Effector CD4-positive, alpha-beta T cell (primary cell): ENCODE measurements at places on chromosomes 13 and 19.

DNA sequence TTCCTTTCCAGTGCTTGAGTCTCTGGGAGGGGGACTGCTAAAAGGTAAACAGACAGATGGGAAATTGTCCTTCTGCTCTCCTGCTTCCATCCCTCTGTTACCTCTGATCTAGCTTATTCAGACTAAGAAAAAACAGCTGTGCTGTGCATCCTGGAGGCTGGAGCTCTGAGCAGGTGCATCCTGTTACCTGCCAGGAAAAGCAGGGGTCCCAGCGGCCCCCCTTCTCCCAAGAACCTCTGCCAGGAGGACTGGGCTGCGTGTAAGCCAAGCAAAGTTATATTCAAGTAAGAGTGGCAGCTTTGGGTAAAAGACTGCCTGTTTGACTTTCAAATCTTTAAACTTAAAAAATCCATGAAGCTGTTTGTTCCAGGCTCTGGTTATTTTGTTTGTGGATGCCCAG, 75.1 kb downstream of the C13orf42 start:
- no peak for DNase-seq

DNA sequence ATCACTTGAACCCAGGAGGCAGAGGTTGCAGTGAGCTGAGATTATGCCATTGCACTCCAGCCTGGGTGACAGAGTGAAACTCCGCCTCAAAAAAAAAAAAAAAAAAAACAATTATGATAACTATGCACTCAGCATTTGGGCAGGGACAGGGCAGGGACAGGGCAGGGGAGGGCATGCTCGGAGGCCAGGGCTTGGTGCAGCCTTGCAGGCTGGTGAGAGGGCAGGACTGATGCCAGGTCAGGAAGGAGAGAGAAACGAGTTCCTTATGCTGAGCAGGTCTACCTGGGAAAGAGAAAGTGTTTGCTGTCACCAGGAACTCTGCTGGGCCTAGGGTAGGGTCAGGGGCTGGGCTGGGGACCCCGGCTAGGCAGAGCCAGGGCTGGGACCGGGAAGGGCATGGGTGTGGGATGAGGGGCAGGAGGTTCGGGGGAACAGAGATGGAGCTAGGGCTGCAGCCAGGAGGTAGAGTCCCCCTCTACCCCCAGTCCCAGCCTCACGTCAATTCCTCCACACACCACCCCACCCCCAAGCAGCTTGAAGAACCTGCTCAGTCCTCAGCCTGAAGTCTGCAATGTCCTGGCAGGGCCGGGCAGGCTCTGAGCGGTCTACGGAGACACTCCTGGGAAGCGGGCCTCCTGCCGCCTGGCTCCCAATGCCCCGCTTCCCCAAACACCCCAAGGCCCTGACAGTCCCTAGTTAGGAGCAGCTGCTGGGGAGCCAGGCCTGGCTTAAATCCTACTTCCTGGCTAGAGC, 2.8 kb downstream of the FXYD3 start:
- DNase-seq = no peak

- no peak for DNase-seq
Measured at GRCh38 chr13:114157869-114158495, 21.1 kb upstream of the CFAP97D2 start.

DNA sequence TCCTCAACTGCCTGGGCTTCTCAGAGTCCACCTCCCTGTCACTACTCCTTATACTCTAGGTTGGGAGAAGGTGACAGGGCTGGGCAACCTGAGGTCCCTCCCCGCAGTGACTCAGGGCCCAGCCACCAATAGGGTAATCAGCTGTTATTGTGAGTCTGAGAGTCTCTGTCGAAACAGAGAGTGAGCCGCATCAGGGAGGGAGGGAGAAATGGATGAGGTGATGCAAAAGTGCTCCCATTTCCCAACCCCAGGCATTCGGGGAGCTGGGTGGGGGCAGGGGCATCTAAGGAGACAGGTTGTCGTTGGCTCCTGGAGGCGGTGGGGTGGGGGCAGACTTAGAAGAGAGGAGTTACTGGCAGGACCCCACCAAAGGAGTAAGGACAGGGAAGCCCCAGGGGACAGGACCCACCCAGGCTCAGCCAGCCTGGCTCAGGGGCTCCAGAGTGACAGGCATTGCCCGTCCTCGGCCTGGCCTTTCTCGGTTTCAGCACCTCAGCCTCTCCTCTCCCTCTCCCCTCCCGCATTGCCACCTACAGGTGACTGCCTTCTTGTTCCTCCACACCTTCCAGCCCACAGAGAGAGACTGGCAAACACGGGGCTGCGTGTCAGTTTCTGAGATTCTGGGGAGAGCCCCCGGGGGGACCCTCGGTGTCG, at the start of gene DMKN:
DMKN (minus strand) TSS at position 22 of the 654 bp plus-strand sequence. CDS start 174 bp downstream, outside the sequence.
- no peak for DNase-seq

- no peak for DNase-seq
Measured at GRCh38 chr13:79749984-79750551, 269.1 kb downstream of the NDFIP2 start.

- DNase-seq = no peak
Measured at GRCh38 chr19:44573627-44574026, 39.7 kb upstream of the IGSF23 start.

DNA sequence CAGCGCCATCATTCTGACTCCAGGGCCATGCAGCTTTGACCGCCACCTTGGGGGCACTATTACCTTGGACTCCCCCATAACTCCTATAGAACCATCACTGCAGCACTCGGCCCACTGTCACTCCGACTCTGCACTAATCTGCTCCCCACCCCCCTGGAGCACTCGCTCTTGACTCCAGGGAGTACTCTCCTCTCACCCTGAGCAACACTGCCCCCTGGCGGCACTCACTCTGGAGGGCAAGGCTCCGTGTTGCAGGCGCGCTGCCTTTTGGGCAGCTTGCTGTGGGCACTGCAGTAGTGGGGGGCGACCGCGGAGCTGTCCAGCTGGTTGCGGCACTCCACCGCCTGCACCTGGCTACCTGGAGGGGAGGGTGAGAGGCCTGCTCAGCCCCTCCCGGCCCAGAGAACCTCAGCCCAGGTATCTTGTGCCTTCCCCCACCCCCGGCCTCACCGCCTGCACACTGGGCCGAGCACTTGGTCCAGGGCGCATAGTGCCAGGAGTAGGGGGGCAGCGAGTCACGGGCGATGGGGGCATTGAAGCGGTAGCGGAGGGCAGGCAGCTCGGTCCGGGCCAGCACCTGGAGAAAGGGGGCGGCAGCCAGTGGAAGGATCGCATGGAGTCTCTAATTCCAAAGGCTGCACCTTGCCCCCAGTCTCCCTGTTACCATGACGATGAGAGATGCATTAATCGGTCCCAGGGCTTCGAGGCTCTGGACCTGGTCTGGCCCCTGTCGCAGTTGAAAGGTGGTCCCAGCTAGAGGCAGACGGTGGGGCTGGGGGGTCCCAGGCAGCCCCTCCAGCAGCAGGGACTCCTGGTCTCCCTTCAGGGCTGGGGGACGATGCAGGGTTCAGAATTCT, 8.9 kb upstream of the MYO1F start:
- peak; percentile 48 for DNase-seq

DNA sequence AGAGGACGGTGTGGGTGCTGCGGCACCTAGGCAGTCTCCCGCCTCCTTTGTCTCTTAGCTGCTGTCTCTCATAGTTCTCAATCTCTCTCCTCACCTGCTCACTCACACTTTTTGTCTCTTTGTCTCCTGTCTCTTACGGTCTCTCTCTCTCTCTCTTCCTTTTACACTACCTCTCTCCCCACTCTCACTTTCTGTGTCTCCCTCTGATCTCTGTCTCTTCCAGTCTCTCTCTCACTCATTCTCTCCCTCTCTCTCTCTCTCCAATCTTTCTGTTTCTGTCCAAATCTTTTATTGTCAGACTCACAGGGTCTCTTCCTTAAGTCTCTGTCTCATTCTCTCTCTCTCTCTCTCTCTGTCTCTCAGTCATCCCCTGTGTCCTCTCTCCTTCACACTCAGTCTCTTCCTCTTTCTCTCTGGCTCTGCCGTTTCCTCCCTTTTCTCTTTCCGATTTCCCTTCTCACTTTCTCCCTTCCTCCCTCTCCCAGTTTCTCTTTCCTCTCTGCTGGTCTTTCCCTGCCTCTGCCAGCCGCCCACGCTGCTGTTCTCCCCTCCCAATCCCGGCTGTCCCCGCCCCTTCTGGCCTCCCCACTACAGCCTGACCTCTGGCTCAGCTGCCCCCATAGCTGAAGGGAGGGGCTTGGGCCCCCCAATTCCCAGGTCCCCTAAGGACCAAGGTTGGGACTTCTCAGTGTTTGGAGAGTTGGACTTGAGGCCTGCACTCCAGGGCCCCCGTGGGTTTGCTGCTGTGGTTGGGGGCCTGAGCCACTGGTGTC, at the start of gene PLEKHA4:
PLEKHA4 (minus strand) TSS at position 504 of the 773 bp plus-strand sequence. CDS start 997 bp downstream, outside the sequence.
- no peak for DNase-seq

DNA sequence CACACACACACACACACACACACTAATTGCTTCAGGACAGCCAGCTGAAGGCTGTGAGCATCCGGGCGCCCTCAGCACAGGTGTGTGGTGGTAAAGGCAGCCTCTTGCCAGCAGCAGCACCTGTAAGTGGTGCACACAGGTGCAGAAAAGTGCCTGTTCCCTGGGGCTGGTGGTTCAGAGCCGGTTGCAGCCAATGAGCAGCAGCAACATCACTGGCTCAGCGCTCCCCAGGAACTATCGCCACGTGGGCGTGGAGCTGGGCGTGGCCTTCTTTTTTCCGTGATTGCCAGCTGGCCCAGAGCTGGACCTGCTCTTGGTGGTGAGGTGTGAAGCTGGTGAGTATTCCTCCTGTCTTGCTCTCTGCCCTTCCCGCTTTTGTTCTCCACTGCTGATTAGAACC, at the start of gene NLRP5:
NLRP5 (plus strand) TSS at position 289 of the 400 bp plus-strand sequence.
- no peak for DNase-seq

DNA sequence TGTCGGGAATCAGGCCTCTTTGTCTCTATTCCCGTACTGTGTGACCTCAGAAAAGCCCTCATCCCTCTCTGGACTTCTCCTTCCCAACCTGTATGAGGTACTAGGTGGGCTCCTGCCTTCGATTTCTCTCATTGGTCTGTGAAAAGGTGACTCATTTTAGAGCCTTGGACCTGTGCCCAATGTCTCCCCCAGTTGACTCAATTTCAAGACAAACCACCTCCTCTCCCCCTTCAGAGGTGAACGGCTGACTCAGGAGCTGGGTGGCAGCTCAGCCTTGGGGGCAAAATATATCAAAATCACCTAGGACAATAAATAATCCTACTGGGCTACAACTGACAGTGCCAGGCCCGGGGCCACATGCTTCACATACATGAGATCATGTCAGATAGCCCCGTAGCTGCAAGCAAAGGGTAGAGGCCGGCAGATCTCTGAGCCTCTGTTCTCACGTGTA, 630 bp downstream of the COQ8B start:
- peak; percentile 65 for DNase-seq

GRCh38 chr19:35404879-35405622, 34.2 kb downstream of the GPR42 start:
- DNase-seq = no peak

GRCh38 chr19:32543115-32543900, 37.7 kb upstream of the PDCD5 start:
- no peak for DNase-seq

- DNase-seq = no peak
Measured at GRCh38 chr13:98921786-98922185, 56.1 kb downstream of the DOCK9 start.

DNA sequence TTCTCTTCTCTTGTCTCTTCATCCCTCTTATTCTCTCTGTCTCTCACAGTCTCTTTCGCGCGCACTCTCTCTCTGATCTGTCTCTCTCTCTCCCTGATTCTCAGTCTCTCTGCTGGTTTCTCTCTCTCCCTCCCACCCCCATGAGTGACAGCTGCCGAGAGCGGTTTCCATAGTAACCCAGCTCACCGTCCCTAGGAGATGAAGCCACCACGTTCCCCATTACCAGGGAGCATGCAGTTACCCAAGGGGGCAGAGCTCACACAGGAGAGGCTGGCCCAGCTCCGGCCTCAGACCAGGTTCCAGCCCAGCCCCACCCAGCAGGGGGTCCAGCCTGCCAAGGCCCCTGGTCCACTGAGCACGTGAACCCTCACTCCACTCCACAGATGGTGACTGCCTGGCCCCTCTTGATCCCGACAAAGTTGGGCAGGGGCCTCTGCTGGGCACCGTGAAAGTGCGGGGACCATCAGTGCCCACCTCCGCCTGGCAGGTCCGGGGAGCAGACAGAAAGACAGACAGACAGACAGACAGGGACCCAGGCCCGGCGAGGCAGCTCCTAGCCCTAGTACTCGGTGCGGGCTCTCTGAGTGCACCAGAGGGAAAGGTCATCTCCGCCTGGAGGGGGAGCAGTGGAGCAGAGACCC, 50.6 kb downstream of the CELF5 start:
- DNase-seq = peak; percentile 47

DNA sequence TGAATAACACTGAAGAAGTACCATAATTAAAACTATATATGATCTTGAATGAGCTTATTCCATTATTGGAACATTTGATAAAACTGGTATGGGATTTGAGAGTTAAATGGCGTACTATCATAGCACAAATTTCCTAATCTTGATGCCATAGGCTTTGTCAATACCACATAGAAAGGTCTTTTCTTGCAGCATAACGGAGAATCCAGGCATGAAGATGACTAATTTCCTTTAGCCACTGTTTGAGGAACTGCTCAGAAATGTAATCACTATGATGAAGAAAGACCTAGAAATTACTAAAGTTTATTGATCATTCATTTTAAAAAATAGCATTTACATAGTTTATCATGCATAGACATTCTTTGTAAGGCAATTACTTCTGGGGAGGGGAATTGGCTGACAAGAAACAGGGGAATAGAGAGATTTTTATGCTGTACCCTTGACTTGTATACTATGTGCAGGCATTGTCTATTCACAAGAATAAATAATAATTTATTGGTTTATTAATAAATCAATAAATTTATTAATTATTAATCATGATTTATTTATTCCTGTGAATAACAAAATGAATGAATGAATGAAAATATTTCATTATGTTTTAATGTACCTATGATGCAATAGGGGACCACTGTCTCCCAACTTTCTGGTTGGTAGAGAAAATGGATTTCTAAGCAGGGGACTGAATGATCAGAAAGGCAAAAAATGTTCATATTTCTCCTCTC, 2676.6 kb downstream of the PCDH9 start:
- no peak for DNase-seq

GRCh38 chr13:97498419-97498818, 64.5 kb downstream of the RAP2A start:
- no peak for DNase-seq

GRCh38 chr13:95462801-95463200, 89.7 kb upstream of the CLDN10 start:
- DNase-seq = no peak

- DNase-seq = no peak
Measured at GRCh38 chr13:114067381-114067885, 65.0 kb downstream of the RASA3 start.

GRCh38 chr19:2503521-2504109, 27.7 kb downstream of the GADD45B start:
- DNase-seq = peak; percentile 65

DNA sequence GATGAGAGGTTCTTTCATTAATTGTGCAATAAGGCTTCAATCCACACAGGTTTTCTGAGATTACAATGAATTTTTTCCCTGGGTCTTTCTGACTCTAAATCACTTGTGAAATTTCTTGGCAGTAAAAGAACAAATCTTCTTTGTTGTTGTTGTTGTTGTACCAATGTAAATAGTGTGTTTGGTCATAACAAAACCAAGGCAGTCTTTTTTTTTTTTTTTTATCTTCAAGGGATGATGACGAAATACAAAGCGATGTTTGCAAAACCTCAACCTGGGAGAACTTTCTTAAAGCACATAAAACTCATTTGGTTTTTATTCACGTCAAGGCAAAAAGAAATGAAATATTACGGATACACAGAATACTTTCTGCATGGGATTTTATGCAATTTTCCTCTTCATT, 462.0 kb downstream of the LIG4 start:
- DNase-seq = no peak

GRCh38 chr19:53870485-53870844, 2.8 kb downstream of the MYADM start:
- no peak for DNase-seq

- DNase-seq = peak; percentile 66
Measured at GRCh38 chr19:44723952-44724319, 24.6 kb upstream of the BCL3 start.

GRCh38 chr19:1999856-2000515, 15.5 kb downstream of the BTBD2 start:
- no peak for DNase-seq
